ENCODE measurements at places on chromosomes 16 and 17.
A peak's percentile ranks its signal among the peaks of the same experiment; 100 is the strongest.

DNA sequence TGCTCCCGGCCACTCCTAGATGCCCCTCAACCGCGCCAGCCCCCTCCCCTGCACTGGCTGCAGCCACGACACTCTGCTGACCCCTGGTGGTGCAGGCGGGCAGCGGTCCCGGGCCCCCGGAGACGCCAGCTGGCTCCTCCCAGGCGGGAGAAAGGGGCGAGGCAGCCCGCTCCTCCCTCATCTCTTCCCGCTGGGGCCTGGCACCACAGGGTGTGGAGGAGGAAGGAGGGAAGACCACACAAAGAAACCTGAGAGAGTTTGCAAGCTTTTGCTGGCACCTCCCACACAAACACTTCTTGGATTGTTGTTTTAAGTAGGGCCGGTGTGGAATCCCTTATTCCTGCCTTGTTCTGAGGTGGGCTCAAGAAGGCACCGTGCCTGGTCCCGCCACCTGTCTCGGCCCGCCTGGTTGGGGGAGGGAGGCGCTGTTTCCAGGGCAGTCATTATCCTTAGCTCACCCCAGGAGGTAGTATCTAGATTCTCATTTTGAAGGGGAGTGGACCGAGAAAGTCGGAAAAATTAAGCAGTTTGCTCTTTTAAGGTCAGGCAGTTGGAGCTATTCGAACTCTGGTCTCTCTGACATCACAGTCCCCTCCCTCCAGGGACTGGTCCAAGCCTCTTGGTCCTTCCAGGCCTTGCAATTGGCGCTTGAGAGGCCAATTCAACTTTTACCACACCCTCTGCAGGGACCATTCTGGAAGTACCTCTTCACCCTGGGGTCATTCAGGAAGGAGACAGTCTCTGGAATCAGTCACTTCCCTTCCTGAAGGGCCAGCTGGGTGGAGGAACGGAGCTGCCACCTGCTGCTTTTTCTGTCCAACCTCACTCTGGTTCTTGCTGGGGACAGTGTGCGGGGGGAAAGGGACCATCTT, 959 bp upstream of the ANKRD13B start:
- peak; percentile 88 for DNase-seq

DNA sequence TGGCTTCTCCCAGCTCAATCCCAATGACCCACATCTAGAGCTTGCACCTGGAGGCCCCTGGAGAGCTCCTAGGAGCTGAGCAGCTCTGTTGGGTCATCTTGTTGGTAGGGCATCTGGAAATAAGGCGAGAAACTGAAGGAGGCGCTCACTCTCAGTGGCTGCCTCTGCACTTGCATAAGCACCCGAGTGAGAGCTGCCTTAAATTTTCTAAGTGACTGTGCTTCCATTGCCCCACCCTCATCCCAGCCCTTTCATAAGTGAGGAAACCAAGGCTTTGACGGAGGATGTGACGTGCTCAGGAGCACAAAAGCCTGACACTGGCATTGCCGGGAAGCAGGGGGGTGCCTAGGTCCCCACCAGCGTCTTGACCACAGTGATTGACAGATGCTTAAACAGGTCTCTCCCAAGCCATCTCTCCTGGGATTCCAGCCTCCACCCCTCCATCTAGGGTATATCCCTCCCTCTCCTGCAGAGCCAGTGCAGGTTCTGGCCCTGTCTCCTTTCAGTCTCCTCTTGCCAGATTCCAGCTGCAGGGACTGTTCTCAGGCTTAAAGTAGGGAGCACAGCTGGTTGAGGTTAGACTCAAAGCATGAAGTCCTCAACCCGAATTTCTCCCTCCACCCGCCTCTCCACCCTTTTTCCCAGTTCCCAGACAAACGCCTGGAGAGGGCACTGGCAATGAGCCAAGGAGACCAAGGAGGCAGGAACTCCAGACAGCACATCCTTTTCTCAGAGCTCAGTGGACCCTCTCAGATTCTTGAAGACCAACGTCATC, 113.7 kb downstream of the IRX5 start:
- no peak for DNase-seq

DNA sequence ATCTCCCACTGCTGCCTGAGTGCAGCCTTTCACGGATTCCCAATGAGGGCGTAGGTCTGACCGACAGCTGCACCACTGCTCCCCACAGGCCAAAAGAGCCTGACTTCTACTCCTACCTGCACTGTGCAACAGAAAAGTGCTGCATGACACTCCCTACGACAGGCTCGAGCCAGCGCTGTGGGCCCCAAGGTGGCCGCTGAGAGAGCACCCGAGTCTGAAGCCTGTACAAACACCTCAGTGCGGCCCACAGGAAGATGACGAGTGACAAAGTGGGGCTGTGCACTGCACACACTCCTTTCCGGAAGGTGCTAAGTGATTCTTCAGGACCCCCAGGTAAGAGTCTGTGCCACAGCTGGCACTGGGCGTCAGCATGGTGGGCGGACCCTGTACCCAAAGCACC, 41.2 kb downstream of the FANCA start:
- no peak for DNase-seq

GRCh38 chr17:46036491-46036890, 37.4 kb downstream of the STH start:
- DNase-seq: no peak

- DNase-seq: peak; percentile 64
Measured at GRCh38 chr17:4365628-4366326, 698 bp downstream of the UBE2G1 start.

GRCh38 chr17:41793784-41794539, 7.5 kb upstream of the JUP start:
- no peak for DNase-seq

DNA sequence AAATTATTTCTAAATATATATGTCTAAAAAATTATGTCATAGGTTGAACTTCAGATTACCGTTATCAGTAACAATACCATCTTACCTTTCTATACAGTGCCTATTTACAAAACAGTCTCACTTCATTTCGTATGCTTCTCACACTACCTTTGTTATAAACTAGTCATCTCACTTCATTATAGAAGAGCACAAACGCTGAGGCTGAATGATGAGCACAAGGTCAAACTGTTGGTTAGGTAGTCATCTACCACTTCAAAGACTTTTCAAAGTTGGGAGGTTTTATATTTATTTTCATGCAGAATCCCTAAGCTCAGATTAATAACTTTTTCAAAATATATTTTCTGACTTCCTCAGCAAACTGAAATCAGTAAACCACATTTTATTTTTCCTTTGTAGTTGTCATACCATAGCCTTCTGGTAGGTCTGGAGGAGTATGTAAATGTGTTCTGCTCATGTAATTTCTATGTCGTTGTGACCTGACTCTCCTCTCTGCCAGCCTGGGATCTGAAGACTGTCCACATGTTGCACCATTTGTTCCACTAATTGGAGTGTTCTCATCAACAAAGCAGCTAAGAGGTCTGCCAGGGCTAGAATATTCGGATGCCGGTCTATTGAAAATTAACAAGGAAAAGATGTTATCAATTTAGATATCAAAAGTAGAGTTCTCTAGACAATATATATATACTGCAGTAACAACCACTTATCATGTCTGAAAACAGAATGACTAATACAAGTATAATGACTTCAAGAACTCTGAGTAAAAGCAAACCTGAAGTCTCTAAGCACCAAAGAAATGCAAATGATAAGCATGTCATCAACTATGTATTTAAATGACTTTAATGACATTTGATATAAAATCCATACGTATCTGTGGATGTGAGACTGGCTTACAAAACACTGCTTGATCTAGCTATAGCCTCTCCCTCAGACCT, 73.9 kb downstream of the CEP95 start:
- DNase-seq: no peak

DNA sequence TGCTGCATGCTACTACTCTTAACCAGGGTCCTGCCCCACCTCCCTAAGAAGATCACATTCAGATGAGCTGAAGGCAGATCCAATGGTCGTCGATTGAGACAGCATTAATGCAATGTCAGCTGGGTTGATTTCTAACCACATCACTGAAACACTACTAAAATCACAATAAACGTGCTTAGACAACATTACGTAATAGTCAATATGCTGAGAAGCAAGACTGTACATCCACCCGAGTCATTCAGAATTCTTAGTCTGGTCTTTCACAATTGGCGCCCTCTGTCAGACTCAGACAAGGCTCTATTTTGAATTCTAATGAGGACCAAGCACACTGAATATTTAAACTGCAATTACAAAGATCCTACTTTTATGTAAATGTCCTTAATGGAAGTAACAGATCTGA, 205.2 kb downstream of the STX8 start:
- no peak for DNase-seq

DNA sequence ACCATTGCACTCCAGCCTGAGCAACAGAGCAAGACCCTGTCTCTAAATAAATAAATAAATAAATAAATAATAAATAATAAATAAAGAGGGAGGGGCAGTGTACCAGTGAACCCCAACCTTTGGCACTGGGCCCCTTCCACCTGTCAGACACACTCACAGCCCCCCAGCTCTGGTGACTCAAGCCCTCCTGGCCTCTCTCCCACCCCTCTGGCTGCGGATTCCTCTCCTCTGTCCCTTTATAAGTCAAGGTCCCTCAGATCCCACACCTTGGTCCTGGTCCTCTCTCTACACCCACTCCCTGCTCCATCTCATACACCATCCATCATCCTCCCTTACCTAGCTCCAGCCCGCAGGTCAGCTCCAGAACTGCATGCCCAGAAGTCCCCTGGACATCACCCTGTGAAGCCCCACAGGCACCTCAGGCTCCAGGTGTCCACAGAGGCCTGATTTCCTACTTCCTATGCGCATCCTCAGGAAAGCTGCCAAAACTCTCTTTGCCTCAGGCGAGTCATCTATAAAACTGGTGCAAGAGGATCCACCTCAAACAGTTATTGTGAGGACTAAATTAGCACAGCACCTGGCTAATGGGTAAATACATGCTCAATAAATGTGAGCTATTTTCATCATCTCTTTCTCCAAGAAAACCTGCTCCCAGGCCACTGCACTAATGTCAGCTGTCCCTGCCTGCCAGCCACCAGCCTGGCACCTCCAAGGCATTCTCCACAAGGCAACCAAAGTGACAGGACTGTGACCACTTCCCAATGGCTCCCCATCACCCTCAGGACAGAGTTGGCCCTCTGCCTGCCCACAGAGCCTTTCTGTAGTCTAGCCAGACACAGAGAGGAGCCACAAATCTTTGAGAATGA, 46.8 kb downstream of the BEAN1 start:
- DNase-seq: no peak

DNA sequence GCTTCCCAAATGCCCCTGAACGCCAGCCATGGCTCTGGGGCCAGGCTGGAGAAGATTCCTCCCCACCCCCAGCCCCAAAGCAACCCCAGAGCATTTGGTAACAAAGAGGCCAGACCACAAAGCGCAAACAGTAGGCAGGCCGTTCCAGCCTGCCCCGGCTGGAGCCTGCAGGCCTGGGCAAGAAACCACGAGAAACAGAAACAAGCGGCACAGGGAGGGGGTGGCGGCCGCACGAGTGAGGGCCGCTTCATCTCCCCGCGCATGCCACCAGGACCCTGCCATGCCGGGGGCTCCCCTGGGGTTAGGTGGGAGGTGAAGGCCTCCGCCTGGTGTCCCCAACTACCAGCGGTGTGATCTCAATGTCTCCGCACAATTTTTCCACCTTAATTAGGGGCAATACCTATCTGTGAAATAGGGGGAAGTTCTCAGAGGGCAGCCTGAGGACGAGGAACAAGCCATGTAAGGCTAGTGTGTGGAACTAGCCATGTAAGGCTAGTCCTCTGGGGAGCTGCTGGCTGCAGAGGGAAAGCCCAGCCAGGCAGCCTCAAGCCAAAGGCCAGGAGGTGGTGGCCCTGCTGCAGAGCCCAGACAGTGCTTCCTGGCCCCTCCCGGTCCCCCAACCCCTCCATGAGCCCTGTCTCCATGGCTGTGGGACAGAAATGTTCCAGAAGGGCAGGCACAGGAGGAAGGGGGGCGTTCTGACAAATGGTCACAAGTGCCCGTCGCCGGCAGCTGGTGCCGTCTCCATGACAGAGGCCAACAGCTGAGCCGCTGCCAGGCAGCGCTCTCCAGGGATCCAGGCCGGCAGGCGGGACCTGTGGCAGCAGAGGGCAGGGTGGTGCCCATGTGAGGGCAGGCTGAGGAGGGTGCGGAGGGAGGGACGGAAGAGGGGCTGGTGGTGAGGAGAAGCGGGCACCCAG, 14.5 kb upstream of the MTSS2 start:
- no peak for DNase-seq

GRCh38 chr17:79529661-79530081, 81.2 kb downstream of the RBFOX3 start:
- no peak for DNase-seq

GRCh38 chr16:53043428-53043831, 9.3 kb downstream of the CHD9NB start:
- DNase-seq: no peak

DNA sequence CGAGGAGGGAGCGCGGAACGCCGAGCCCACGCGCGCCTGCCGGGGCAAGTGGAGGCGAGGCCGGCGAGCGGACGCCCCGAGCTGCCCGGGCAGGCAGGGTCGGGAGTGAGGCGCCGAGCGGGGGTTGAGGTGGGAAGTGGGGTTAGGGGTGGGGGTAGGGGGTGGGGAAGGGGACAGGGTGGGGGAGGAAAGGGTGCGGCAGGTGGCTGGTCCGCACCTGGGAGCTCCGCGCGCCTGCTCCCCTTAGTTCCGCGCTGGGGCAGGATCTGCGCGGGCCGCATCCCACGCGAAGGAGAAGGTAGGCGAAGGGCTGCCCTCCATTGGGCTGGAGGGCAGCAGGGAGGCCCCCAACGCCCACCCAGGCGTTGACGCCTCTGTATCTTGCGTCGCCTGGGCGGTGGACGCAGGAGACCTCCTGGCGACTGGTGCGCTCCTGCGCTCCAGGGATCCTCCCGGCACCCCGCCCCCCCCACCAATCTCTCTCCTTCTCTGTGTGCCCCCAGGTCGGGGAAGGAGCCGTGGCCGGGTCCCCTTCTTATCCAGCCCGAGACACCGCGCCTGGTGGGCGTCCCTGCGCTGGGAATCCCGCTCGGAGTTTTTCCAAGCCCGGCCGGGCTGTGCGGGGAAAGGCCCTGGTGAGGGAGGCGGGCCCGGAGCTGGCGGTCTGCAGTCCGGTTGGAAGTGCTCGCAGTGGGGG, 51.3 kb upstream of the AMZ2 start:
- DNase-seq: no peak

DNA sequence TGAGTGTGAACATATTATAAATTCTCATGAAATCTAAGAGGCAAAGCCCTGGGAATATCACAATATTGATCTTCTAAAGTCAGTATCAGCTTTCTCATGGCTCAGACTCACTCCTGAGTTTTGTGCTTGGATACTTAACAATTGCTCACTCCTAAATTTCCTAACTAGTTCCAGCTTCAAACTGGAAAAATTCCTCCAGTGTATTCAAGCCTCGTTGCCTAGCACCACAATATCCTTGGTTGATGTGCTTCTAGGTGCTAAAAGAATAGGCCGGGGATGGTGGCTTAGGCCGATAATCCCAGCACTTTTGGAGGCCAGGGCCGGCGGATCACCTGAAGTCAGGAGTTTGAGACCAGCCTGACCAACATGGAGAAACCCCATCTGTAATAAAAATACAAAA, 62.5 kb downstream of the XYLT1 start:
- no peak for DNase-seq

GRCh38 chr17:77085926-77086432, 54.8 kb upstream of the SEC14L1 start:
- no peak for DNase-seq

DNA sequence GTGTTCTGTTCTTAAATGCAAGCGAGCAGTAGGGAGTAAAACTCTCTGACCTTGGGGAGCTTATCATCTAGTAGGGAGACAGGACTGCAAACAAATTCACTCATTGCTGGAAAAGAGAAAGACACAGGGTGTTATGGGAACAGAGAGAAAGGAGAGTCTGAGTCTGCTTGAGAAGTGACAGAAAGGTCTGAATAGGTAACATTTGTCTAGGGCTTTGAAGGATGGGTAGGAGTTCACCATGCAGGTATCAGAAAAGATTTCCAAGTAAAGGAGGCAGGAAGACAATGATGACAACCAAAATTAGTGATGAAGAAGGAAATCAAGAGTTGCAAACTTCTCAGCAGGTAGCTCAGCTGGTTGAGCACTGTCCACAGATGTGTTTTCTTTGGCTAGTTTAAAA, 93.6 kb upstream of the GPR139 start:
- no peak for DNase-seq
